COR-L47 (cell line): ENCODE measurements at places on chromosomes 7 and 10.

DNA sequence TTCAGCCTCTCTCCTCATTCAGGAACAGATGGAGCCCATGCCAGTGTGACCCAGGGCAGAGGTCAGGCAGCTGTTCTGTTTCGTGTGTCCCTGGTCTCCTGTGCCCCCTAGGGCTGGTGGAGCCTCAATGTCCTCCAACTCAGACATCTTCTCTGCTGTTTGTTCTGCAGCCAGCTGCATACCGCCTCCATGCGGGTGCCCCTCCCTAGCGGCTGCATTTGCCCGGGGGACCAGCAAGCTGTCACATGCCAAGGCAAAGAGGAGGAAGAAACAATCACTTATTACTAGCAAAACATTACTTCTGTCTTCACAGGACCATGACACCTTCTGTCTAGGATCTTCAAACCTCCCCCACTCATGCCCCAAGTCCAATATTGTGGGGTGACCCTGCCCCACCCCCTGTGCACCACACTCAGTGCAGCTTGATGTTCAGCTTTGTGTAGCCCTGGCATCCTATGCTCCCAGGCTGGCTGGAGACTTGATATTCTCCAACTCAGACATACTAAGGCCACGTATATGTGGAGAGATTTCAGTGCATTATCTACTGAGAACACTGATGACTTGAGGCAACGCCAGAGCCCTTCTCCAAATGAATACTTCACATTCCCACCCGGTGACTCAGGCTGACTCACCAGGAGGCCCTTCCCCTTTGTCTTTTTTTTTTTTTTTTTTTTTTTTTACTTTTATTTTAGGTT lies 188.9 kb downstream of the SKIDA1 start:
- no peak for DNase-seq

GRCh38 chr10:59387951-59388670 lies 25.8 kb upstream of the FAM13C start:
- no peak for DNase-seq

DNA sequence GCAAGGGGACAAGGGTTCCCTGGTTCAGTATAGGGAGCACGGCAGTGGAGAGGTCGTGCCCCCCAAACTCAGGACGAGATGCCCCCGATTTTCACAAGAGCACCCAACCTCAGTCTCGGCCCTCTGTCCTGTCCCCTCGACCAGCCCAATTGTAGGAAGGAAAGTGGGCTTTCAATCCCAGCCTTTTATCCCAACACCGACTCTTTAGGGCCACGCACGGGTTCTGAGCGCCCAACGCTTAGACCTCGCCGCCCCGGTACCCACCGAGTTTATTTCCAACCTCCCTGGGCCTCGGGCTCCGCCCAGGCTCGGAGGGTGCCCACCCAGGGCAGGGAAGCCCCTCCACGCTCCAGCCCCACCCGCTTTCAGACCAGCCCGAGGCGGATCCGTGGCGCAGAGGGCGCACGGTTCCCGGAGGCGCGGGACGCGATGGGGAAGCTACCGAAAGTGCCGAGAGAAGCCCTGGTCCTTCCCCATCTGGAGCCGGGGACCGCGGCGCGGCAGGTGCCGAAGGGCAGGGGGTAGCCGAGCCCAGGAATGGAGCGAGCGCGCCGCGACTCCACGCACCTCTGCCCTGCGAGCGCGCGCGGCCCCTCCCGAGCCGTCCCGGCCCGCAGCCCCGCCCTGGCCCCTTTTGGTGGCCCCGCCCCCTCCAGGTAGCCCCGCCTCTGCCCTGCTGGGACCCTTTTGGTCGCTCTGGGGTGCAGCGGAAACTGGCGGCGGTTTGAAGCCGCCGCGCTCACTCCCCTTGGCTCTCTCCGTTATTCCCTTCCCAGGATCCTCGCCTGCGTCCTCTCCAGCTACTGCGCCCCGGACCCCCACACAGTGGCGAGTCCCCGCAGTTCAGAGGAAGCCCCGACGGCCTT lies 20.4 kb downstream of the GRID2IP start:
- DNase-seq = no peak

GRCh38 chr10:9230625-9231024 lies 1176.1 kb downstream of the GATA3 start:
- DNase-seq = no peak

- DNase-seq = no peak
Measured at GRCh38 chr10:47057471-47057870, 146.2 kb downstream of the PTPN20 start.

DNA sequence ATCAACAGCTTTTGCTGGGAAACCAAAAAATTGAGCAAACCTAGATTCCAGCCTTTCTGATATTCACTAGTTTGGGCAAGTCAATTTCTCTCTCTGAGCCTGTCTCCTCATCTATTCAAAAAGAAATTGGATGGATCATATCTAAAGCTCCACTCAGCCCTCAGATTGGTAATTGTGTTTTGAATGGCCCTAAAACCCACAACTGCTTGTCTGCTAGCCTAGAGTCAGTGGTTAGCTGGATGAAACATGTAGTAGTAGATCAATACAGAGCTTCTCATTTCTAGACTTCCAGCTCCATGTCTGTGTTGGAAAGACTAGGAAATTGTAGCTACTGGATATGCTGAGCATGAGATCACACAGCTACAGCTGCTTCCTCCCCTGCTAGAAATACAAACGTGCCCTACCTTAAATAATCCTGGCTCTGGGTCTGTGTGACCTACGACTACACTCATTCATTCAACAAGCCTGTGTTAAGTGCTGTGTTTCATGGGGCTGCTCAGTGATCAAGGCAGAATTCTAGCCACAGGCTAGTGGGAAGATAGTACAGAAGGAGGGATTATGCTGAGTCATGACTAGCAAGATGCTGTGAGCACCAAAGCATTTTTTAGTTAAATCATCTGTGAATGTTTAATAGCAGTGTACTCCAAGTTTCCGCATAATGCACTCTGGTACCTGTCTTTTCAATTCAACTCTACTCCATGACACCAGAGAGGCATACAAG lies 15.7 kb downstream of the DNTT start:
- no peak for DNase-seq

GRCh38 chr10:112779025-112779770 lies 170.8 kb upstream of the TCF7L2 start:
- DNase-seq = no peak

DNA sequence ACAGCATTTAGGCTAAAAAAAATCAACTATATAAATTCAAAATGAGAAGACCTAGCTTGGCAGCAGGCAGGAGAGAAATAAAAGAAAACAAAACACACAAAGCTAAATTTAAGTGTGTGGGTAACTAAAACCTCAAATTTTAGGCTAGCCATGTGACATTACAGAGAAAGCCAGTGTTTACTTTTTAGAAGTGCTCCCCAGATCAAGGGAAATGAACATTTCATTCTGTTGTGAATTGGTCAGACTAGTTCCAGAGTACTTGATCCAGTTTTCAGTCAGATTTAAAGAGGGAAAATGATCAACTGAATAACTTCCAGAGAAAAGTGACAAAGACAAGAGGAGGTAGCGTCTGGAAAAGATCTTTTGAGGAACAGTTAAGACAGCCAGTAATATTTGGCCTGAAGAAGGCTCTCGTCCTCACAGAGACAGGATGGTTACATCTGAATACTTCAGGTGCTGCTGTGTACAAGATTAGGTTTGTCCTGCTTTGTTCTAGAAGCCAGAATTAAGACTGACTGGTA lies 563.4 kb downstream of the KCNMA1 start:
- no peak for DNase-seq

DNA sequence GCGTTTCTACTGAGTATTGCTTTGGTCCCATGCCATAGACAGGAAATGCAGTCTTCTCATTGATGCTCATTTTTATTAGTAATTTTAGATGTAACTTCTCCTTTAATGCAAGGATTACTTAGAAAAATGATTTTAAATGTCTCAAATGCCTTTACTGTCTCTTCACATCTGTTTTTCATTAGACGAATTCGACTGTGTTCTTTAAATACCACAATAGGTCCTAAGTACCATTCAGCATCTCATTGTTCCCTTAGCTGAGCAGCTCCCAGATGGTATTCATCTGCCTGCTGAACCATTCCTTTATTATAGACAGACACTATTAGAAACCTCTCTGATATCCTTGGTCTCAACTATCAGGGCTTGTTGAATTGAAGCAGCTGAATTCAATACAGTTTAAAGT lies 113.6 kb downstream of the LSMEM1 start:
- DNase-seq = no peak

GRCh38 chr10:31864834-31865518 lies 63.7 kb downstream of the ARHGAP12 start:
- DNase-seq = no peak

- DNase-seq = no peak
Measured at GRCh38 chr10:7407368-7408290, 3.2 kb downstream of the SFMBT2 start.

GRCh38 chr10:33534416-33534815 lies 199.9 kb upstream of the NRP1 start:
- no peak for DNase-seq

GRCh38 chr10:95308389-95309302 lies 17.8 kb upstream of the PDLIM1 start:
- DNase-seq = no peak

DNA sequence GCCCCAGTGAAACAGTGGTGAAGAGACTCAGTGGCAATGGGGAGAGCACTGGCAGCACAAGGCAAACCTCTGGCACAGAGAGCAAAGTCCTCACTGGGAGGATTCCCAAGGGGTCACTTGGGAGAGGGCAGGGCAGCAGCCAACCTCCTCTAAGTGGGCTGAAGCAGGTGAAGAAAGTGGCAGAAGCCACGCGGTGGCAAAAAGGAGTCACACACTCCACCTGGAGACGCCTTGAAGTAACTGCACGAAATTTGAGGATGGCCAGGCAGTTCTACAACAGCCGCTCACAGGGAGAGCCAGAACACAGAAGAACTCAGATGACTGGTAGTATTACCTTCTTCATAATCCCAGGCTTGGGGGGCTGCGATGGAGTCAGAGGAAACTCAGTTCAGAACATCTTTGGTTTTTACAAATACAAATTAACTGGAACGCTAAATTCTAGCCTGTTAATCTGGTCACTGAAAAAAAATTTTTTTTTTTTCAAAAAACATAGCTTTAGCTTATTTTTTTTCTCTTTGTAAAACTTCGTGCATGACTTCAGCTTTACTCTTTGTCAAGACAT lies 574 bp upstream of the IL6 start:
- peak; percentile 60 for DNase-seq

- no peak for DNase-seq
Measured at GRCh38 chr10:3469639-3470020, 297.0 kb upstream of the PITRM1 start.

GRCh38 chr10:107686095-107686494 lies 521.6 kb upstream of the SORCS1 start:
- DNase-seq = no peak

DNA sequence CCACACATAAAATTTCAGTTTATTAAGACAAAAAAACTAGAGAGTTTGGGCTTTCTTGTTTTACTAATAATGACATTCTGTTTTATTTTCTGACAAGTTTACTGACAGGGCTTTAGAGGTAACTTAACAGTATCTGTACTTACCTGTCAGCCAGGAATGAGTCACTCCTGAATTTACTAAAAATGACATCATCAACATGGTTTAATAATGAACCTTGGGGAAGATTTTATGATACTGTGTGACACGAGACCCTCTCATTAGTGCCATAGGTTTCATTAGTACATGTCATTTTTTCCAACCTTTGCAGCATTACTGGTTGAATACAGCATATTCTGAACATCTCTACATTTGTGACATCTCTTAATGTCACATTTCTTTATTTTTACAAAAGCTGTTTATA lies 131.1 kb downstream of the KCND2 start:
- DNase-seq = no peak

DNA sequence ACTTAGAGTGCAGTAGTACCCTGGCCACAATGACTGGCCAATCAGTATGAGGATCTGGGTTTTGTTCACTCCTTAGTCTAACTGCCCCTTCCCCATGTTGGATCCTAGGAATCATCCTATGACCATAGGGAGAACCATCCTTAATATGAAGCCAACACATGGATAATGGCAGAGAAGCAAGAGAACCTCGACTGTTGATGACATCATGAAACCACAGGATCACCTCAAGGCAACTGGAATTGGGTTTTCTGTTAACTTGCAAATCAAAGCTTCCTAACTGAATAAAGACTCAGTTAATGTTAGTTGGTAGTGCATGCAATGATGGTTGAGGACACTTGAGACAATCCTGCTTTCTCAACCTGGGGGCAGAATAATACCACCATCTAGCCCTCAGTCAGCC lies 3.3 kb upstream of the PRXL2A start:
- DNase-seq = no peak
